ENCODE measurements at places on chromosomes 4 and X.

DNA sequence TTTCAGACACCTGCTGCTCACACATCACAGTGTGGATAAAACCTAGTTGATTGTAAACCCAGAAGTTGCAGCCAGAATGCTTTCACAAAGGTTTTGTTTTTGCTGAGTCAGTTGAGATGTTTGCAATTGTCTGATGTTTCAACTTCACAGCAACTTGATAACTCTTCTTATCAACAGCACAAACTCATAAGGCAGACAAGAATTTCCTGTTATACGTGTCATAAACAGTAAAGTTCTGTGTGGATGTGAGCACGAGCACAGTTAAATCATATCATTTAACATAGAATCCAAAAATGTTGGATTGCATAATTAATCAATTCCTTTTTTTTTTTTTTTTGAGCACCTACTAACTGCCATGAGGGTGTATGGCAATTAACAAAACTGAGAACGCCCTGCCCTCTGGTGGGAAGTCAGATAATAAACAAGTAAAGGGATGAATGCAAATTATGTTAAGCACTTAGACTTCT, 512.2 kb downstream of the PDHA2 start:
- no peak for DNase-seq

- DNase-seq: no peak
These were observed 32.4 kb upstream of the BCOR start for GRCh38 chrX:40130207-40130606.

DNA sequence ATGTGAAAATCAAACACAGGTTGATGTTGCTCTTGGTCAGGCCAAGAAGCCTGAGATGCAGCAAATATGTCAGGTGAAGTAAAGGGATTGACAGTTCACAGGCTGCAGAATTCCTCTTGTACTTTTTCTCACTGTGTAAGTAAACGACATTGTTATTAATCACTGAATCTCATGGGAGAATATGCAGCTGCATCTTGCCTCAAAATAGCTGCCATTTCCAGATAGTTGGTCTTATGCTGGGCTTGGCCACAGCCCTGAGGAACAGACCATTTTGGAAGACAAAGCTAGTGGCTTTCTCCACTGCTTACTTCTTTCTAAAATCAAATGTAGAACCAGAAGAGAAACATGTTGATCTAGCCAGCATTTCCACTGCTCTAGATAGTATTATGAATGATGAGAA, 403.4 kb upstream of the NR3C2 start:
- no peak for DNase-seq

DNA sequence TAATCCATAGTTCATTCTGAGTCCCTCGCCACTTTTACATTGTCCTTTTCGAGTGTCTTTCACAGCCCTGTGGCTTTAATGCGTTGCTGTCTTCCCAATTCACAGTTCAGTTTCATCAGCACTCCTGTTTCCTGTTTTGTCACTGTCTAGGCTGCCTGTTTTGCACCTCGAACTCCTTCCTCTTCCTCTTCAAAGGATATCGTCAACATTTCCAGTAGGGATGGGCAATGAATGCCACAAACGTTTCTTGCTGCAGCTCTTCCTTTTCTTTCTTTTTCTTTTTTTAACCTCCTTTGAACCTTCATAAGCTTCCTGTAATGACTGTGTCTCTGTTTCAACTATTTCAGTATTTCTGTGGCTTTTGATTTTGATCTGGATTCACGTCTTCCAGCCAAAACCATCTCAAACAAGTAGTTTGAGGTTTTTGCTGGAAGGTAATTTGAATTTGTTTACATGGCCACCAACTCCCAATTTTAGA, 105.4 kb downstream of the ANXA3 start:
- DNase-seq: no peak

GRCh38 chrX:53374222-53374820, 48.1 kb downstream of the SMC1A start:
- DNase-seq: no peak

DNA sequence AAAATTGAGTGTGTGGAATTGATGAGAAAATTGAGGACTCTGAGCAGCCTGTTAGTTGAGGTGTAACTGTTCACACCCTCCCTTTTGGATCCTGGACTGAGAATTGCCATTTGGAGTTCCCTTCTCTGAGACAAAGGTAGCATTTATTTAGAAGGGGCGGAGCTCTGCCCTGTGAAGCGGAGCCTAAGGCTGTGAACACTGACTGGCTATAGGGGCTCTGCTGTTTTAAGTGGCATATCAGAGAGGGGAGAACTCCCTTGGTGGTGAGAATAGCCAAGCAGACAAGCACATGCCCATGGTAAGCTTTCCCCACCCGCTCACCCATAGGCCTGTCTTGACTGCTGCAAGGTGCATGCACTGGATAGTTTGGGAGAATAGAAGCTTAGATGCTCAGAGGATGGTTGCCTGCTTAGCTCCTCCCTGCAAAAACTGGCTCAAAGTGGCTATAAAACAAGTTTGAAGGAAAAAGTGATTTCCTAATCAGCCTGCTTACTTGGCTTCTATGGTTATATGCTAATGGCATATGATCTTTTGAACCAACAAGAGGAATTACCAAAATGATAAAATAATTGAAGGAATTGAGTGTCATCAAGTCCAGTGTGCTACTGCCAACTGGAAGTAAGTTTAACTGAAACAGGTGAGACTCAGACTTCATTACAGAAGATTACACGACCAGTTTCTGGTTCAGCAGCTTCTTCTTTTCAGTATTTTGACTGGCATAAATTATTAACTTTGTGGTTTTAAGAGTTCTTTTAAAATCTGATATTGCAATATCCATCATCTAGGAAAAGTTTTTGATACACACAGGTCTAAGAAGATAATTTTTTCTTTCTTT, 108.4 kb downstream of the AFF1 start:
- no peak for DNase-seq

DNA sequence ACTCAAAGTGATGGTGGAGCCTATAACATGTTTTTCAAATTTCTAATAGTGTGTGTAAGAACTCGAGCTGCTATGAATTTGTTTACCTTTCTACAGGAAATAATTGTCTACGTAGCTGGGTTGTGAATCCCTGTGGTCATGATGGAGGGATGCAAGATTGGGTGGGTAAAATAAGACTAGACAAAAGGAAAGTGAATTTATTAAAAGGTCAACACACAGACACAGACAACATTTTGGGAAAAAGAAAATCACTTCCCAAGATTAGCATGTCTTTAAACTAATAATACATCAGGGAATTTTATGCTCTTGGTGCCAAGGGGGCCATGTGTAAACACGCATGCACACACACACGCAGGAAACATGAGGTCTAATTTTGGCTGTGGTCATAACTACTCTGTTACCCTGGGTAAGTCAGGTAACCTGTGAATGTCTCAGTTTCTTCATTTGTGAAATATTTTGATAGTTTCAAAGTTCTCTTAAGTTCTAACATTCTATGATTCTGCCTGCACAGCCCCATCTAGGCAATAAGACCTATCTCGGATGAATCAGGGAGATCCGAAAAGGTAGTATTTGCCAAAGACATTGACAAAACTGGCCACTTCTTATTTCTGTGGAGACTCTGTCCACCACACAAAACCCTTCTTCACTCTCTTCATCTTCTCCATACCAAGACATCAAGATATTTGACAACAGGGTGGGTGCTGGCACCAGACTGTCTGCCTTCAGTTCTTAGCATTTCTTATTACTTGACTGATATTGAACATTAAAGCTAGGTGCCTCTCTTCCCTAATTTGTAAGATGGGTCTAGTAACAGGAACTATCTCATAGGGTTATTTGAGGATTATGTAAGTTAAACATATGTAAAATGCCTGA, 1.6 kb upstream of the UNC5C start:
- no peak for DNase-seq

GRCh38 chr4:88445252-88445651, 11.7 kb upstream of the HERC5 start:
- no peak for DNase-seq

GRCh38 chr4:90357117-90357710, 230.0 kb downstream of the CCSER1 start:
- no peak for DNase-seq

DNA sequence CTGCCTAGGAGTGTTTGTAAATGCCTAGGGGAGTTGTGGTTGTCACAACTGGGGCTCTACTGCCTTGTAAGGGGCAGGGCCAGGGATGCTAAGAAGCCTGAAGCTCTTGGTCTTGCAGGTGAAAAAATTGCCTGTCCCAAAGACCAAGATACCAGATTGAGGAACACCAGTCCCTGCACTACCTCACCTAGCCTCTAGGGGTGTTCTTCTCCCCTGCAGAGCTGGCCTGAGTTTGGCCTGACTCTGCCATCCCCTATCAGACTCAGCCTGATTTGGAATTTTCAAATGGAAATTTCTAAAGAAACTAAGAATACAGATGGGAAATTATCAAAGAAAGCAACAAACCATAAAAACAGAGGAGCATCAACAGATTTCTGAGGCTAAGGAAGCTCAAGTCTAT, 90.4 kb downstream of the ZC4H2 start:
- no peak for DNase-seq

- no peak for DNase-seq
These were observed 372.1 kb downstream of the BMPR1B start for GRCh38 chr4:95129821-95130311.

DNA sequence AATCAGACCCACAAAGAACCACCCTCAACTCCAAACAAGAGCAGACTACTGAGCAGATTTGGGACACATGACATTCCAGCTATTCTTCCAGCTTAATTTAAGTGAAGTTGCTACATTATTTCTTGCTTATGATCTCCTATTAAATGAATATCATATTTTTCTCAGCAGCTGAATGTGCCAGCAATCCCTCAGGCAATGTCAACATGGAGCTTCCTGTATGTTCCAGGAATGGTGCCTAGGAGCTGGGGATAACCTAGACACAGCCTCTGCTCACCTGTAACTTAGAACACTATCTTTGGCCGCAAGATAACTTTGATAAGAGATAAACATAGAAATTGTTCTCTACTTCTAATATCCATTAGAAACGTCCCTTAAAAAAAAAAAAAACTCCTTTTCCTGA, 274.4 kb upstream of the RASGEF1B start:
- no peak for DNase-seq
